Esophagus squamous epithelium (tissue), 5 donors: ENCODE measurements at places on chromosomes 6 and 20.

DNA sequence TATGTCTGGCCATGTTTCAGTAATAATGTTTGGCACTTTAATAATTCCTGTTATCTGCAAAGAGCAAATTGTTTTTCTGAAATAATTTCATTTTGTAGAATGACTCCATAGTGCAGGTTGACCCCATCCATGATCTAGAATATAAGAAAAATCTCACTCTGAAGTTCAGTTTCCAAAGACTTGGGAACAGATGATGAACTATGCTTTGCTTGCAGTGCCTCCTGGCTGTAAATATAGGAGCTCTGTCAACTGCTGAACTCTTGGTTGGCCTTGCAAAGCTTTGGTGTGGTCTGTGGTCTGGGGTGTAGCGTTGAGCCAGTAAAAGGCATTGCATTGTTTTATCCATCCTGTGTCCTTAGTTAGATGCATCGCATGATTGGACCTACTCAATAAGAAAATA, 104.0 kb downstream of the PLCB4 start:
- no peaks in the 10 kb centered on the region for H3K27me3 ChIP-seq
- no peak for DNase-seq
- no peaks in the 10 kb centered on the region for H3K36me3 ChIP-seq

DNA sequence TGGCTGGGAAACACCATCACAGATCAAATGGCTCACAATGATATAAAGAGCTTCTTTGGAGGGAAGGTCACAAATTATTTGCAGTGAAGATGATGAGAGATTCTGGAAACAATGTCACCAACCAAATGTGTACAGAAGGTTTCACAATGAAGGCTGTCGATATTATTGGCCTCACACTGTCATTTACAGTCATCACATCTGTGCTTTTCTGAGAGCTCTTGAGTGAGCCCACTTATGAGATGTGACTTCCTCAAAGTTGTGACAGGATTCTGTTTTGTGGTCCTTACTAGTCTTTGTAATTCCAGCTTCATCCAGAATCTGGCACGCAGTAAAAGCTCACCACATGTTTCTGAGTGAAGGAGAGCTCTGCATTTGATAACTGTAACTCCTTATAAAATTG, 133.6 kb downstream of the LMBRD1 start:
- H3K27ac ChIP-seq: no peak overlapping the region
- H3K36me3 ChIP-seq: no peaks in the 10 kb centered on the region
- no peak for DNase-seq
- H3K27me3 ChIP-seq: no peaks in the 10 kb centered on the region
- no peak overlapping the region for H3K4me3 ChIP-seq

DNA sequence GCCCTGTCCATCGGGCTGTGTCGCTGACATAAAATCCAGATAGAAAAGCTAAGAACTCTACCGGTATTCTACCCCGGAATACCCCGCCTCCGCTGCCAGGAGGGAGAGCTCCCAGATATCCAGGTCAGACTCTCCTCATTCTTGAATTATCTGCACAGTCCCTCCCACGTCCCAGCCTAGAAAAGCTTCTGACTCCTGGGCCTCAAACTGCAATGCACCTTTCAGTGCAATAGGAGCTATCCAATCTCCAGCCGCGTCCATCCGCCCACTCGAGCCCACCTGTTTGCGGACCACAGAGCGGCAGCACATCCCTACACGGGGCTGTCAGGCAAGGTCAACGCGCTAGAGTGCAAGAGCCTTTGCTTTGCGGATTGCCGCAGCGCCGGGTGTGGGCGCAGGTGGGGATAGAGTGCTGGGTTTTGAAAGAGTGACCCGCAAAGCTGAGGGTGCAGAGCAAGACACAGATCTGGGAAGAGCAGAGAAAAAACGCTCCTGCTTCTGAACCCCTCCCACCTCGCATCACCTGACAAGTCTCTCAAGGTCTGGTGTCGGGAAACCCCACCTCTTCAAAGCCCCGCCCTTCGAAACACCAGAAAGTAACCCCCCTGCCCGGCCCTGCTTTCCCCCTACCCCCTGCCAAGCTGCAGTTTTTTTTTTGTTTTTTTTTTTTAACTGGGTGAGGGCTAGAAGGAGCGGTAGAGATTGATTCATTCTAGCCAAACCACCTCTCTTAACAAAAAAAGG, 1.3 kb downstream of the TAPBP start:
- DNase-seq: no peak
- peak overlapping the region; percentile 81 for H3K4me3 ChIP-seq
- H3K27ac ChIP-seq: peak overlapping the region; percentile 98

- no peak for DNase-seq
- no peak overlapping the region for H3K27ac ChIP-seq
- H3K4me3 ChIP-seq: no peak overlapping the region
- H3K4me1 ChIP-seq: no peaks in the 10 kb centered on the region
- H3K27me3 ChIP-seq: no peaks in the 10 kb centered on the region
These were observed 195.9 kb downstream of the CDH4 start for GRCh38 chr20:61447952-61448351.

DNA sequence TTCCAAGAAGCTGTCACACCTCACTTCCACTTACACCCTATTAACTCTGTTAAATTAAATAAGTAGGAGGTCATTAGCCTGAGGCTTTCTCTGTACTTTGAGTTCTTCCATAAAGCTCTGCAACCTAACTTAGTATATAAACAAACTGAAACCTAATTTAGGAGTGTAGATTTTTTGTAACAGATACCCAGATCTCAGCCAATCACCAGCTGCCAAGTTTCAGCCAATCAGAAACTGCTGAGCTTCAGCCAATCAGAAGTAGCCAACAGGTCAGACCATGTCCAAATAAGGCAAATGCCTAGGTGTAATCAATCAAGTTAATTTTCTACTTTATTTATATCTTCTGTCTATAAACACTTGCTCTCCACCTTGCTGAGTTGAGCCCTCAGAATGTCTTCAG, 142.7 kb upstream of the SULF2 start:
- no peak for DNase-seq
- peaks cover 52% of the 10 kb centered on the region for H3K4me1 ChIP-seq
- no peak overlapping the region for H3K4me3 ChIP-seq
- no peaks in the 10 kb centered on the region for H3K36me3 ChIP-seq
- H3K27ac ChIP-seq: no peak overlapping the region

GRCh38 chr20:36368869-36369268, 62.7 kb downstream of the DLGAP4 start:
- no peaks in the 10 kb centered on the region for H3K27me3 ChIP-seq
- no peaks in the 10 kb centered on the region for H3K4me1 ChIP-seq
- H3K4me3 ChIP-seq: no peak overlapping the region
- H3K27ac ChIP-seq: no peak overlapping the region

DNA sequence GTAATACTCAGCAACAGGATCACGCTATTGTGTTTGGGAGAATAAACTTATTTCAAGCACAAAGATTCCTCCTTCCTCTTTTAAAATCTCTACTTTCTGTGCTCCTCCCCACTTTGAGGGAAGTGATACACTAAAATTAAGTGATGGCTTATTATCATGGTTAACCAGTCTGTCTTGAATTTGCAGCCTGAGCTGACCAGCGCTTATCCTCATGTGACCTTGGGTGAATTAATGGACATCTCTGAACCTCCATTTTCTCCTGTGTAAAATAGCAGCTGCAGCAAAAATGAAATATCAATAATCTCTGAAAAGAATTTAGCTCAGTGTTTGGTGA, 222.6 kb downstream of the BCAS1 start:
- no peaks in the 10 kb centered on the region for H3K27me3 ChIP-seq
- no peak overlapping the region for H3K27ac ChIP-seq
- H3K4me1 ChIP-seq: no peaks in the 10 kb centered on the region
- DNase-seq: no peak
- H3K4me3 ChIP-seq: no peak overlapping the region

- no peaks in the 10 kb centered on the region for H3K27me3 ChIP-seq
- no peak overlapping the region for H3K4me3 ChIP-seq
- no peaks in the 10 kb centered on the region for H3K36me3 ChIP-seq
- H3K27ac ChIP-seq: no peak overlapping the region
- H3K4me1 ChIP-seq: peaks cover 41% of the 10 kb centered on the region
- DNase-seq: no peak
These were observed 3.1 kb upstream of the CABLES2 start for GRCh38 chr20:62409931-62410745.

DNA sequence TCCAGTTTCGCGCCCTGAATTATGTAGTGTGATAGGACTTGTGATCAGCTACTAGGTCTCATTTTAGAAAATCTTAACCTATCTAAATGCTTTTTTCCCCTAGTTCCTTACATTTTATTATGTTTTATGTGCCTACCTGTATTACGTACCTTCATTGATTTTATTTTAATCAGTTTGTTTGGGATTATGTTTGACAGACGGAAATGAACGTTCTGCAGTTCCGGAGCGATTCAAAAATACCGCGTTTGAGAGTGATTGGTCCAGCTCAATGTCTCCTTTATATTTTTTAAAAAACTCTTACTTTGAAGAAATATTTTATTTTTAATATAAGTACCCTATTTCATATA, 114.3 kb upstream of the BTN3A2 start:
- no peaks in the 10 kb centered on the region for H3K4me1 ChIP-seq
- H3K36me3 ChIP-seq: no peaks in the 10 kb centered on the region
- peak overlapping the region; percentile 90 for H3K27ac ChIP-seq
- DNase-seq: no peak
